ENCODE measurements at places on chromosomes 6 and 20. TPM values are rescaled to one million over a fixed set of nuclear protein-coding genes. Genes with fewer than 3 reads are reported as not detected.

GRCh38 chr20:11229772-11230171 is 556.0 kb upstream of the JAG1 start:
- peak; percentile 79 for DNase-seq

- no peak for DNase-seq
Observed at GRCh38 chr6:154638369-154638768, 94.8 kb upstream of the SCAF8 start.

GRCh38 chr20:49460916-49461315 is 21.6 kb downstream of the KCNB1 start:
- DNase-seq: no peak

DNA sequence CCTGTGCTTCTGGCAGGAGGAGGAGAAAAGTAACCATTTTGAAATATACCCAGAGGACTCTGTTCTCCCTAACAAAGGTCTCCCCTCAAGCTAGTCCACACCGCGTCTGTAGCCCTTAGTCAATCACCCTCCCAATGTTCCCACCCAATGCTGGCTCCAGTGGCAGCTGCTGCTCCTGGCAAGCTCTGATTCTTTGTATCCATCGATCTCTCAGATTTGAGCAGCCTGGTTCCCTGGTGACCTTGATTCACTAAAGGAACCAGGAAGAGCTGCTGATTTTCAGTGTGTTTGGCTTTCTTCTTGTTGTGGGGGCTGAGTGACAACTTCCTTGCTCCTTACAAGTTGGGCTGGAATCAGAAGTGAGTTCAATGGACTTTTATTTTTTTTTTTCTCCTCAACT is 68.5 kb downstream of the FOXC1 start:
- DNase-seq: peak; percentile 36

DNA sequence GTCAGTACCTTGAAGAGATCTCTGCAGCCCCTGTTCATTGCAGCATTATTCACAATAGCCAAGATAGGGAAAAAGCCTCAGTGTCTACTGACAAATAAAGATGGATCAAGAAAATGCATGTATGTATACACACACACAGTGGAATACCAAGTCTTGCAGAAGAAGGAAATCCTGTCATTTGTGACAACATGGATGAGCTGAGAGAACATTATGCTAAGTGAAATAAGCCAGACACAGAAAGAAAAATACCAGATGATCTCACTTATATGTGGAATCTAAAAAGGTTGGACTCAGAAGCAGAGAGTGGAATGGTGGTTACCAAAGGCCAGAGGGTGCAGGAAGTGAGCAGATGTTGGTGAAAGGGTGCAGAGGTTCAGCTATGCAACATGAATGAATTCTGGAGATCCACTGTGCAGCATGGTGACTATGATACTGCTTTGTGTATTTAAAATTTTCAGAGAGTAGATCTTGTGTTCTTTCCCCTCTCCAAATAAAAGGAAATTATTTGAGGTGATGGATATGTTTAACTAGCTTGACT is 11.0 kb upstream of the SLC22A1 start:
- DNase-seq: no peak

C6orf141 gene
- 0.72 TPM for polyA plus RNA-seq

FAM83C gene
- not detected for polyA plus RNA-seq

CRISP1 gene
- polyA plus RNA-seq: not detected

HSD17B8 gene
- 16.9 TPM for polyA plus RNA-seq
